ENCODE measurements at places on chromosomes 3 and 15.

DNA sequence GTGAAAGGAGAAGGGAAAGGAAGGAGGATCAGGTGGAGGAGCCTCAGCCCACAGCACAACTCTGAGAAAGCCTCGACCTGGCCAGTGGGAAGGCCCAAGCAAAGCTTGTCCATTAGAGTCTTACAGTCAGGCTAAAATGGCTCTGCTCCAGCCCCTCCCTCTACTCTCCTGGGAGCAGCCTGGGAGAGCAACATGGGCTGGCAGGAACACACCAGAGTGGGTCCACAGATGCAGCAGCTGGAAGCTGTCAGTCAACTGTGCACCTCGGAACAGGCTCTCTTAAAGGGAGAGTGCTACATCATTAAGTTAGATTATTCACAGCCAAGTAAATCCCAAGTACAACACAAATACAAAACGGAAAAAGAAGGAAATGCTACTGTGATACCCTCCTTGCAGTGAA lies 98.0 kb upstream of the LIMD1 start:
- DNase-seq = no peak

DNA sequence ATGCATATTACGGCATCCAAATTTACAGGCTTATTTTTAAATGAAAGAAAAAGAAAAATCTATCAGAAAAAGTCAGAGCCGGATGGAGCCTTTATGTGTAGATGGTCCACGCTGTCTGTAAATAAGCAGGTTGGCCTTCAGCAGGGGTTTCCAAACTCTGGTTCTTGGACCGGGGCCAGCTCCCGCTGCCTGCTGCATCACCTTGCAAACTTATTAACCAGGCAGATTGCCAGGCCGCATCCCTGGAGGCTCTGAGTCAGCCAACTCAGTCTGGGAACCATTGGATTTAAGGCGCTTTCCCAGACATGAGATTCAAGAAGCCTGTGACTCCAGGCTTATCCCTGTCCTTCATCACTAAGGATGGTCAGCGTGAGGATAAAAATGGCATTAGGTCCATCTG lies 212.4 kb downstream of the OPA1 start:
- DNase-seq = no peak

DNA sequence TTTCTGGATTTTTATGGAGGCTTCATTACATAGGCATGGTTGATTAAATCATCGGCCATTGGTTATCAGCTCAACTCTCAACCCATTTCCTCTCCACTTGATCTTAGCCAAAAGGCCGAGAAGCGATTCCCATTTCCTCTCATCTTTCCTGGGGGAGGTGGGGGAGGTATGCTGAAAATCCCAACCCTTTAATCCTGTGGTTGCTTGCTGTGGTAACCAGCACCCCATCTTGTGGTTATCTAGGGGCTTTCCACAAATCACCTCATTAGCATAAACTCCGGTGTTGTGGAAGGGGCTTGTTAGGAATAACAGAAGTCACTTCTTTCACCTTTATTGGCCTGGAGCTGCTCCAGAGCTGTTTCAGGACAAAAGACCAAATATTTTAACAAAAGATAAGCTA lies 20.9 kb downstream of the PDE8A start:
- no peak for DNase-seq

- DNase-seq = no peak
Observed at GRCh38 chr3:187936676-187937075, 191.4 kb upstream of the BCL6 start.
